Stimulated activated CD4-positive, alpha-beta T cell treated with anti-CD3 and anti-CD28 coated beads, Interleukin-1b, Interleukin-23, amount 100 ng/mL, for 1 hour (primary cell): ENCODE measurements at places on chromosomes 4 and X.

DNA sequence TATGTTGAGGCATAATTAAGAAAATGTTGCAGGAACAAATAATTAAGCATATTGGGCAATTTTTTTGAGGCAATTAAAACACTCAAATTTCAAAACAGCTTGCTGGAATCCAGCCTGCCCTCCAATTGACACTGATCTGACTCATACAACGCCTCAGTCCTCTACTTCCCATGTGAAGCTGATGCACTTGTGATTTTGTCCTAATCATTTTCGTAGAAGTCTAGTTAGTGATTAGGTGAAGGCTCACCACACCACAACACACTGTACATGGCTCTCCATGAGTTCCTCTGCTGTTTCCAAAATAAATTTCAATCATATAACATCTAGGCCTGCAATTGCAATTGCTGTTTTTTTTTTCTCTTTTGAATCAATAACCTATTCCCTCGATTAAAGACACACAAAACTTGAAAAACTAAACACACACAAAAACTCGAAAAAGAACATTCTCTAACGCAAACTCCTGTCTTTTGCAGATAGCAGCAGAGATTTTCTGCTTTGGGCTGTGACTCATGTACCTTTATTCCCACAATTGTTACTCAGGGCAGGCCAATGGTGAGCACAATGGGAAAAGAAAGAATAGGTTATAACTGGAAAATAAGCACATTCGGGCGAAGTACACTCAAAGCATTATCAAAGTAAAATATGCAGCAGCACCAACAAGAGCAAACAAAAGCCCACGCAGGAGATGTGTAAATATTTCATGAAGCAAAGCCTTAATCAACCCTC is 1.7 kb downstream of the GPRIN3 start:
- no peak for DNase-seq

DNA sequence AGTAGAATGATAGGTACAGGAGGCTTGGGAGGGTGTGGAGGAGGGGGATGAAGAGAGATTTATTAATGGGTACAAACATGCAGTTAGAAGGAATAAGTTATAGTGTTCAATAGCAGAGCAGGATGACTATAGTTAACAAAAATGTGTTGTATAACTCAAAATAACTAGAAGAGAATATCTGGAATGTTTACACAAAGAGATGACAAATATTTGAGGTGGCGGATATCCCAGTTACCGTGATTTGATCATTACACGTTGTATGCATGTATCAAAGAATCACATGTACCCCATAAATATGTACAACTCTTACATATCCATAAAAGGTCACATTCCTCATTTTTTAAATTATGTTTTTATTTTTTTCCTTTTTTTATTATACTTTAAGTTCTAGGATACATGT is 456.6 kb downstream of the MAGEB5 start:
- no peak for DNase-seq

- no peak for DNase-seq
These were observed 456.1 kb downstream of the GRXCR1 start for GRCh38 chr4:43348591-43348990.

- no peak for DNase-seq
These were observed 637 bp downstream of the AMER1 start for GRCh38 chrX:64204701-64205440.

- no peak for DNase-seq
These were observed 29.9 kb upstream of the GAB1 start for GRCh38 chr4:143306788-143307187.

- DNase-seq = no peak
These were observed 43.9 kb downstream of the CLNK start for GRCh38 chr4:10640561-10641201.

DNA sequence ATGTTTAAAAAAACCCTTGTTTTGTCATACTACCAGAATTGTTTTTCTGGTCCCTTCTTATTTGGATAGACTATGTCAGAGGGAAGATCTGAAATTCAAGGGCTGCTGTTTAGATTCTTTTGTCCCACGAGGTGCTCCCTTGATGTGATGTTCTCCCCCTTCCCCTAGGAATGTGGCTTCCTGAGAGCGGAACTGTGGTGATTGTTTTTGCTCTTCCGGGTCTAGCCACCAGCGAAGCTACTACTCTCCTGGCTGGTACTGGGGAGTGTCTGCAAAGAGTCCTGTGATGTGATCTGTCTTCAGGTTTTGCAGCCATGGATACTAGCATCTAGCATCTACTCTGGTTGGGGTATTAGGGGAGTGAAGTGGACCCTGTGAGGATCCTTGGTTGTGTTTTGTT is 271.1 kb downstream of the DCAF12L2 start:
- no peak for DNase-seq
